T-helper 17 cell (primary cell): ENCODE measurements at places on chromosomes 2 and 18. TPM values are rescaled to one million over a fixed set of nuclear protein-coding genes. Genes with fewer than 3 reads are reported as not detected.

UNC80 gene
- not detected for total RNA-seq

TTR gene
- not detected for total RNA-seq

KYNU gene
- 1.8 TPM for total RNA-seq

DNA sequence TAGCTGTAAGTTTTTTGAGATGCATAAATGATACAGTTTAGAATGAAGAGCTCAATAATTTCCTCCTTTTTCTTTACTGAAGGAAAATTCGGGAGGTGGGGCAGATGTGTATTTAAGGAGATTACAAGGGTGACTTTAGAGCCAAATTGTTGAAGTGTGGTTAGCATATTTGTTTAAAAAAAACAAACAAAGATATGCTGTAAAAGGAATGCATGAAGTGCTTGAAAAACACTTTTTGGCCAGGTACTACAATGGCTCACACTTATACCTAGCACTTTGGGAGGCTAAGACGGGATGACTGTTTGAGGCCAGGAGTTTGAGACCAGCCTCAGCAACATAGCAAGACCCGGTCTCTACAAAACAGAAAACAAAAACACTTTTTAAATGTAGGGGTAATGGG lies 38.4 kb downstream of the CD302 start:
- DNase-seq = no peak

- DNase-seq = no peak
Observed at GRCh38 chr2:98604547-98604946, 3.8 kb downstream of the COA5 start.

DNA sequence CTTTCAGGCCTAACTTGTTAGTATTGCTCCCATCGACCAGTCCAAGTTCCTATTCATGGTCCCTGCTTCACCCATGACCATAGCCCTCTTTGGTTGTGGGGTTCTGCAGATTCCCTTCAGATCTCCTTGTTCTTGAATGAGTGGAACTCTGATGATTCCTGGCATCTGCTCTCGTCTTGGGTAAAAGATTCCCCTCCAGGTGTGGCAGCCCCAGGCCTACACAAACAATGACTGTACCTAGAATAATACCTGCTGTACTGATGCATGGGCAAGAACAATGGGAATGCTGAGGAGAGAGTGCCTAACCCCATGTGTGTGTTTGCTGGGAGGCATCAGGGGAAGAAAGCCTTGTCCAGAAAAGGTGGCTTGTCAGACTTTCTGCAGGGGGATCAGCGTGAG lies 39.2 kb upstream of the MRPL19 start:
- DNase-seq = no peak

DNA sequence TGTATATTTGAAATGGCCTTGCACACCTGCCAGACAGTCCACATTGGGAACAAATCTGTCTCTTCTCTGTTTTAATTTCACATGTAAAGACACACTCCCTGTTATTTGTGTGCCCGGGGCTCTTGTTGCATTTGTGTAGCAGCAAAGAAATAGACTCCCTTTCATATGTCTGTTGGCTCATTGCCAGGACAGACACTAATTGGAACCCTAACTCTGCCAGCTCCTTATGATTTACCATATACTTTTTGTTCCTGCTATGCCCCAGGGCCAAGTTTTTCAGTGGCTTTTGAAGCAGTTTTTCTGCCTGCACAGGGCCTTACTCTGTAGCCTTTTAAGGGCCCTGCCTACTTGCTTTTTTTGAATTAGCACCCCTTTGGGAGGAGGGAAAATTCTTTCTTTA lies 396.9 kb downstream of the DLGAP1 start:
- no peak for DNase-seq

DNA sequence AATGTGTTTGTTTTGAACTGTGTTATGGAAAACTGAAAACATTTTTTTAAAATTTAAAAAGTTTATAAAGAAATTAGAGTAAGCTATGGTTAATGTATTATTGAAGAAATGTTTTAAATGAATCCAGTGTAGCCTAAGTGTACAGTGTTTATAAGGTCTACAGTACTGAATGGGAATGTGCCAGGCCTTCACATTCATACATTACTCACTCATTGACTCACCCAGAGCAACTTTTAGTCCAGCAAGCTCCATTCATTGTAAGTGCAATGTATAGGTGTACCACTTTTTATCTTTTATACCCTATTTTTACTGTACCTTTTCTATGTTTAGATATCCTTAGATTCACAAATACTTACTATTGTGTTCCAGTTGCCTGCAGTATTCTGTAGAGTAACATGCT lies 215.1 kb upstream of the THUMPD2 start:
- DNase-seq = no peak

GRCh38 chr2:65137197-65137775 lies 7.4 kb upstream of the RAB1A start:
- DNase-seq = no peak

- no peak for DNase-seq
Observed at GRCh38 chr2:235217846-235218245, 266.0 kb downstream of the SH3BP4 start.
